Uterus (tissue), 4 donors: ENCODE measurements at places on chromosomes 6 and 20.

- H3K27me3 ChIP-seq: no peaks in the 10 kb centered on the region
- H3K4me3 ChIP-seq: no peak overlapping the region
- H3K4me1 ChIP-seq: no peaks in the 10 kb centered on the region
- no peak for DNase-seq
- H3K27ac ChIP-seq: no peak overlapping the region
Observed at GRCh38 chr6:100105138-100105537, 111.1 kb upstream of the MCHR2 start.

DNA sequence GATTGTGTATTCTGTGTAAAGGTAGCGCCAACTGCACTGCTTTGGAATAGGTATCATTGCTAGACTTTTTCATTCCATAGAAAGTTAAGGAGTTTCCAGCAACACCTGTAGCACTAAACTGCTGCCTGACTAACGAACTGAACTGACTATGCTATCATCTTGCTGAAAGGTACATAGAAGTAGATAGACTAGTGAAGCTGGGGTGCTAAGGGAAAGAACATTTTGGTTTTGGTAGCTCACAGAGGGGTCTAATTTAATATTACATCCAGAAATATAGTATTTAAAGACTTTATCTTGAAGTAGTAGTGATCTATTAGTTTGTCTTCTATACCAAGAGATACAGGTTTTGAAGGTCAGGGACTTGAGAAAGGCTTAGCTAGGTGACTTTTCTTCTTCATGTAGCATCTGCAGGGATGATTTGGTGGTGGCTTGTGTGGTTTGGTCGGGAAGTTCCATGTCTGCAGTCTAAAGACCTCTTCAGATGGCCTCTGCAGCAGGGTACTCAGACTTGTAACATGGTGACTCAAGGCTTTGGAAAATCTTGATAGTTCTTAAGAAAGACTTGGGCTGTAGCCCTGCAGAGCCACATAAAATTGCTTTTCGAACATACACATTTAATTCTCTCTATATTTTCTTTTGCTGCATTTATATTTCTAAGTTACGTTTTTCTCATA lies 10.2 kb downstream of the SENP6 start:
- H3K27me3 ChIP-seq: no peaks in the 10 kb centered on the region
- H3K4me1 ChIP-seq: no peaks in the 10 kb centered on the region
- no peak overlapping the region for H3K27ac ChIP-seq
- no peaks in the 10 kb centered on the region for H3K36me3 ChIP-seq
- DNase-seq: no peak
- no peak overlapping the region for H3K4me3 ChIP-seq

DNA sequence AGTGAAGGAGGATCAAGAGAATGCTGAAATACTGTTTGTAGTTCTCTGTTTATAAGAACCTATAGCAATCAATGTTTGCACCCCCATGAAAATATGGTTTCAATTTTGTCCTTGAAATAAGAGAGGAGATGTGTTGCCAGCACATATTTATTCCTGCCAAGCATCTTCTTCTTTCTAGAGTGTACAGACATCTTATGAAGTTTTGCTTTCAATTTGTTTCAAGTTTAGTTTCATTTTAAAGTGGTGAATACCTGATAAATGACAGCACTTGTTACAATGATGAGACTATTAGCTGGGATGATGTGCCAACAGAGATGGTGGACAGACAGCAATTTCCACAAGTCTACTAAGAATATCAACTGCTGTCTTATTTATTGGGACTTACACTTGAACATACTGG lies 39.2 kb upstream of the CENPW start:
- no peak overlapping the region for H3K4me3 ChIP-seq
- no peaks in the 10 kb centered on the region for H3K27me3 ChIP-seq
- no peak for DNase-seq

GRCh38 chr20:20946122-20946759 lies 159.9 kb downstream of the LINC00237 start:
- DNase-seq: no peak
- H3K36me3 ChIP-seq: no peaks in the 10 kb centered on the region
- no peaks in the 10 kb centered on the region for H3K4me1 ChIP-seq
- no peaks in the 10 kb centered on the region for H3K27me3 ChIP-seq
- H3K4me3 ChIP-seq: no peak overlapping the region

DNA sequence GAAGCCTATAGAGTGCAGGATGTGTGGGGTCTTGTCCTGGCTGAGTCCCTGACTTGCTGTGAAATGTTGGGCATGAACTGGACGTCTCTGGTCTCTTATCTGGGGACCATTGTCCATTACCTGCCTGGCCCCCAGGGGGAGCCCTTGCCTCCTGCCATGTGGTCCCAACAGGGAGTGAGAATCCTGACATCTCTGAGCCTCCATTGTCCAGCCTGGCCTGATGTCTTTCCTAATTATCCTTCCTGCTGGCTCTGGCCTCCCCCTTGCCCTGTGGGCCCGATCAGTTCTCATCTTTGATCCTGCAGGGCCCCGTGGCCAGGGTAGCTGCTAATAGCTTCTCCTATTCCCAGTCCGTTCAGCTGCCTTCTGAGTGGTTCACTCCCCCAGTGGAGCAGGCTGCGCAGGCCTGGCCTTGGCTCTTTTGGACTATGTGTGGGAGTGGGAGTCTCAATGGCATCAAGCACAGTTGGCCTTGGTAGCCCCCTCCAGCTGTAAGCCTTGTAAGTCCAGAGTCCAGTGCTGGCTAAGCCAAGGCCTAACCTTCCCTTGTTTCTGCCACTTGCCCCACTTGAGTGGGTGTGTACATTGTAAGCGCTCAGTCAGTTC lies 77.9 kb upstream of the RALY start:
- no peaks in the 10 kb centered on the region for H3K27me3 ChIP-seq
- no peak overlapping the region for H3K27ac ChIP-seq
- no peak for DNase-seq

DNA sequence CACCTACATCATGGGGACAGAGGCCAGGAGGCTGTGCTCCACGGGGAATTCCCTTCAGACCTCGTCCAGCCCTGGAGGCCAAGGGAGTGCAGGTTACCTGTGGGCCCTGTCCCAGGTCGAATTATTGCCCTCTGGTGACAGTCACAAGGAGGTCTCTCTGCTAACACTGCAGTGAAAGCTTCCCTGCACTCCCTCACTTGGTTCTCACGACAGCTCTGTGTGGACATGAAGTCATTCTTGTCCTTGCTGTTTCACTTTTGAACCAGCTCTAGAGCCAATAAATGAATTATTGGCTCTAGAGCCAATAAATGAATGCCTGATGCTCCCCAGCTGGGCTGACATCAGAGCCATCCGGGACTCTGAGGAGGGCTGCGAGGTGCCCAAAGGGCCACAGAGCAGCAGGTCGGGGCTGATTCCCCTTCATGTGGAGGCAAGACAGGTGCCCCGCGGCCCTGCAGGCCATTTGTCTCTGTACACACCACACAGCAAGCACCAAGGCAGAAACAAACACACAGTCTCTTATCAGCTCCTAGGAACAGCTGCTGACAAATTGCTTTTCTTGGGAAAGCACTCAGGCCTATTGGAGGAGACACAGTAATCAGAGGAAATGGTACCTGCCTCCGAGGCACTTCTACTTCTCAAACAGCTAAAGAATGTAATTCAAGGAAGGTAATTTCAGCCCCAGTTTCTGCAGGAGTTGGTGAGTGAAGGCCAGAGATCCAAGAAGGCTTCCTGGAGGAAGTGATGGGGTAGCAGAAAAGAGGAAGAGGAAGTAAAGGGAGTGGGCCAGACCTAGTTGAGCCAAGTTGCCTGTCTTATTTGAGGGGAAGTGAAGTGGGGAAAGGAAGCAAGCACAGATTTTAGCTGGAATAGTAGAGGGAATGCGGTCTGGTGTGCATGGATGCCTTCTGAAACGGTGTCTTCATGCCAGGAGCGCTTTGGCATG lies 27.5 kb upstream of the TBXT start:
- H3K4me3 ChIP-seq: no peak overlapping the region
- DNase-seq: no peak
- H3K4me1 ChIP-seq: no peaks in the 10 kb centered on the region
- H3K27me3 ChIP-seq: no peaks in the 10 kb centered on the region

GRCh38 chr20:23061734-23062561 lies 12.5 kb upstream of the THBD start:
- H3K27ac ChIP-seq: peak overlapping the region; percentile 69
- H3K36me3 ChIP-seq: no peaks in the 10 kb centered on the region
- no peaks in the 10 kb centered on the region for H3K27me3 ChIP-seq
- H3K4me3 ChIP-seq: no peak overlapping the region
- no peaks in the 10 kb centered on the region for H3K4me1 ChIP-seq
- peak; percentile 40 for DNase-seq

GRCh38 chr6:47483516-47483852 lies 5.9 kb downstream of the CD2AP start:
- H3K27ac ChIP-seq: no peak overlapping the region
- no peaks in the 10 kb centered on the region for H3K4me1 ChIP-seq
- no peaks in the 10 kb centered on the region for H3K36me3 ChIP-seq
- no peak overlapping the region for H3K4me3 ChIP-seq
- no peak for DNase-seq

GRCh38 chr6:148296771-148297170 lies 45.9 kb upstream of the SASH1 start:
- H3K27me3 ChIP-seq: no peaks in the 10 kb centered on the region
- peaks cover 5% of the 10 kb centered on the region for H3K4me1 ChIP-seq
- no peaks in the 10 kb centered on the region for H3K36me3 ChIP-seq
- no peak overlapping the region for H3K4me3 ChIP-seq
- no peak overlapping the region for H3K27ac ChIP-seq
- DNase-seq: no peak

DNA sequence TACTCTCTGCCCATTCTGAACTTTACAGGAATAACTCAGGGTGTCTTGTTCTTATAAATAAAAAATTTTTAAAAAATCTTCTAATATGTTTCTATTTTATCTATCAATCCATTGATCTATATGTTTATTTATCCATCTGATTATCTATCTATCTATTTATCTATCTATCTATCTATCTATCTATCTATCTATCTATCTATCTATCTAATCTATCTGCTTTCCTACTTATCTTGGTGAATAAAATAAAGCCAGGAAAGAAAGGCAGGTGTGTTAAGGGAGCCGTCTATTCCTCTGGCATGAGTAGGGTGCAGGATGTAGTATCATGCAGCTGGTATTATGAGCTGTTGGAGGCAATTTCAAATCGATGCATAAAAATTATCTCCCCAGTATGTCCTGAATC lies 153.0 kb downstream of the FOXA2 start:
- DNase-seq: no peak
- no peak overlapping the region for H3K4me3 ChIP-seq
- H3K27ac ChIP-seq: no peak overlapping the region
- H3K4me1 ChIP-seq: no peaks in the 10 kb centered on the region
- H3K36me3 ChIP-seq: no peaks in the 10 kb centered on the region

DNA sequence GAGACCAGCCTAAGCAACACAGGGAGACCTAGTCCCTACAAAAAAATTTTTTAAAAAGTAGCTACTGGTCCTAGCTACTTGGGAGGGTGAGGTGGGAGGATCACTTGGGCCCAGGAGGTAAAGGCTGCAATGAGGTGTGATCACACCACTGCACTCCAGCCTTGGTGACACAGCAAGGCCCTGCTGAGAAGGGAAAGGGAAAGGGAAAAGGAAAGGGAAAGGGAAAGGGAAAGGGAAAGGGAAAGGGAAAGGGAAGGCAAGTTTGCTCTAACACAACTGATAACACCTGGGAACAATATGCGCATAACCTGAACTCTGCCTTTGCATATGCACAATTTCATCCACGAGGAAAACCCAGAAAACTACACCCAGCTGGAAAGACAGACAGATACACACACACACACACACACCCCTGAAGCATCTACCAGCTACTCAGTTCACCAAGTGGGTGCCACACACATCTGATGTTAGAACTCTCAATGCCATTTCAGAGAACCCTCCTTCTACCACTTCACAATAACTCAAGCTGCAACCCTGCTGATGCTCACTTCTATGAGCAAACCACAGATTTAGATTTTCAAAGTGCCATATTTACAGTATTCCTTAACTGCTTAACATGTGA lies 19.1 kb downstream of the B4GALT5 start:
- no peaks in the 10 kb centered on the region for H3K27me3 ChIP-seq
- no peak for DNase-seq
- no peaks in the 10 kb centered on the region for H3K36me3 ChIP-seq

GRCh38 chr20:63246490-63247288 lies 7.6 kb downstream of the NKAIN4 start:
- no peaks in the 10 kb centered on the region for H3K4me1 ChIP-seq
- H3K36me3 ChIP-seq: no peaks in the 10 kb centered on the region
- H3K4me3 ChIP-seq: no peak overlapping the region
- DNase-seq: no peak
- no peak overlapping the region for H3K27ac ChIP-seq

DNA sequence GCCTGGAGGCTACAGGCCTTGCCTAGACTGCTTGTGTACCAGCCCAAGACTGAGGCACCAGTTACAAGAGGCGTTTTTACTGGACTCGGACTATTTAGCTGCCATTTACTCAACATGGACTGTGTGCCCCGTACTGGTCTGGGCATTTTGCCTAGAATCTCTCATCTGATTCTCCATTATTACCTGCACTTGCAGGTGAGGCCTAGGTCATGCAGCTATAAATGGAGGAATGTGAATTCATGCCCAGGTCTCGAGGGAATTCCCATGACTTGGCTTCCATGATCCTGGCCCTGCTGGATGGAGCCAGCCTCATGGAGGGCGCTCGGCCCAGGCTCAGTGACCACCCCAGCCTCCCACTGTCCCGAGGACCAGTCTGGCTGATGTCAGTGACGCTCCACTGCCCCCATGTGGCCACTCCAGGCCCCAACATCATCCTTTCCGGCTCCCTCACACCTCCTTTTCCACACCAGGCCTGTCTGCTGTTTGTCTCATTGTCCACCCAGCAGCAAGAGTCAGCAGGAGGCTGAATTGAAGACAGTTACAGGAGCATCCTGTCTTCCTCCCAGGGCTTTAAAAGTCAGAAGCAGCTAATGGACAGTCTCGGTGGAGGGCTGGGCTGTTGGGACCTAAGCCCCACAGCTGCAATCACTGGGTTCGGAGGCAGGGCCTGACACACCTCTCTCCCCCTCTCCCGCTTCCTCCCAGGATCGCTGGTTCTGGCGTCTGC lies 8.7 kb downstream of the MMP24OS start:
- no peak overlapping the region for H3K27ac ChIP-seq
- peak; percentile 62 for DNase-seq
- no peaks in the 10 kb centered on the region for H3K27me3 ChIP-seq
- H3K36me3 ChIP-seq: no peaks in the 10 kb centered on the region

DNA sequence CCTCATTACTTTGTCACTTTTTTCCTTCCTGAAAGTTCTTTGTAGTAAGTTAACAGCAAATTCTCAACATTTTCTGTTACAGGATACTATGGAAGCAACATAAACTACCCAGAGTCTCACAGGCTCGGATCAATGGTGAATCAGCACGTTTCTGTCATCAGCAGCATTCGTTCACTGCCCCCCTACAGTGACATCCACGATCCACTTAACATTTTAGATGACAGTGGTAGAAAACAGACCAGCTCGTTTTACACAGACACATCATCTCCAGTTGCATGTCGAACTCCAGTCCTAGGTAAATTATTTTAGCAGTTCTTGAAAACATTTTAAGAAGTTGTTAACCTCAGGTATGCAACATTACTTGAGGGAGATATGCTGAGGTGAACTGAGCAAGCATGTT lies 51.6 kb downstream of the RFX6 start:
- no peaks in the 10 kb centered on the region for H3K36me3 ChIP-seq
- no peaks in the 10 kb centered on the region for H3K4me1 ChIP-seq
- DNase-seq: no peak

GRCh38 chr20:40880063-40880728 lies 148.4 kb upstream of the TOP1 start:
- no peaks in the 10 kb centered on the region for H3K36me3 ChIP-seq
- H3K4me3 ChIP-seq: no peak overlapping the region
- H3K4me1 ChIP-seq: no peaks in the 10 kb centered on the region
- H3K27ac ChIP-seq: no peak overlapping the region
- no peak for DNase-seq
- no peaks in the 10 kb centered on the region for H3K27me3 ChIP-seq
